Kidney epithelial cell (primary cell): ENCODE measurements at places on chromosomes 5 and 9. TPM values are rescaled to one million over a fixed set of nuclear protein-coding genes. Genes with fewer than 3 reads are reported as not detected.

The ORM1 gene
- total RNA-seq = not detected in 2 replicates

DNA sequence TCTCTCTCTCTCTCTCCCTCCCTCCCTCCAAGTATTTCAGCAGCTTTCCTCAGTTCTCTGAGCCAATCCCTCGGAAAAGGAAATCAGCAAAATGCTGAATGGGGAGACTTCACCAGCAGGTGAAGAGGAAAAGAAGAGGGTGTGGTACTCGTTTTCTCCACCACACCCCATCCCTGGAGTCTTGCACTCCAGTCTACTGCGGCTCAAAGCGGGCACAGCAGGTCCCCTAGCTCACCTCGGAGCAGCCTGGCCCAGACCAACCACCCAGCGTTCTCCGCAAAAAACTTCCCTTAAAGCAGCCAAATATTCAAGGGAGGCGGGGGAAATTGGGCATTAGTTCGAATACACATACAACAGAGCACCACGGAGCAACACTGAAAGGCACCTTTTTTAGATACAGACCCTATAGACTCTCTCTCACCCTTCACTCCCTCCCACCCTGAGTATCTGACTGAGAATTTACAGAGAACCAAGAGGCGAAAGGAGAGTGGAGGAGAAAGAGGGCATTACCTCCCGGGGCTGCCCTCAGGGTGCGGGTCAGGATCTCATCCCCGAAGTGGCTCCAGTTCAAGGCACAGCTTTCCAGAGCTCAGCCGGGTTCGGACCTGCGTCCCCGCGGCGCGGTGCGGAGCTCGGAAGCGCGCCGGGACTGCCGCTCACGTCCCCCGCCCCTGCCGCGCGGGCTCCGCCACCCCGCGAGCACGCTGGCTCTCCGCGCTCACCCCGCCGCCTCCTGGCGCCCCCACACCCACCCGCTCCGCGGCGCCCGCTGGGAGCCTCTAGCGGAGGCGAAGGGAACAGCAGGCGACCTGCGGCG lies 1638.5 kb upstream of the C9orf72 start:
- no peak for DNase-seq

The OR1J2 gene
- not detected in 2 replicates for total RNA-seq

GRCh38 chr9:5869315-5870019 lies 21.2 kb upstream of the MLANA start:
- DNase-seq = no peak

The MAMDC4 gene
- total RNA-seq = 3.7 and 6.4 TPM in 2 replicates

- no peak for DNase-seq
Observed at GRCh38 chr5:173103411-173103810, 40.9 kb upstream of the BNIP1 start.
